ENCODE measurements at places on chromosomes 2 and 18. TPM values are rescaled to one million over a fixed set of nuclear protein-coding genes. Genes with fewer than 3 reads are reported as not detected.

The CCDC93 gene
- total RNA-seq = 6.5 TPM

The CRYBA2 gene
- total RNA-seq = not detected

The RNF25 gene
- total RNA-seq = 24.0 TPM

The CTNNA2 gene
- total RNA-seq = not detected

The NCKAP5 gene
- 2.2 TPM for total RNA-seq

The SCN1A gene
- total RNA-seq = not detected

The NYAP2 gene
- under 0.01 TPM for total RNA-seq

The NT5DC4 gene
- not detected for total RNA-seq

The RAB17 gene
- not detected for total RNA-seq

The ERFE gene
- 2.4 TPM for total RNA-seq

The TNFAIP6 gene
- total RNA-seq = 32.4 TPM

The MERTK gene
- total RNA-seq = 2.7 TPM

The REG1A gene
- not detected for total RNA-seq

The RND3 gene
- total RNA-seq = 63.7 TPM

The OXER1 gene
- total RNA-seq = 0.13 TPM
